NCI-H1930 (cell line): ENCODE measurements at places on chromosomes 3 and 15.
A peak's percentile ranks its signal among the peaks of the same experiment; 100 is the strongest.

- no peak for DNase-seq
Observed at GRCh38 chr3:117063930-117064329, 354.4 kb downstream of the TUSC7 start.

DNA sequence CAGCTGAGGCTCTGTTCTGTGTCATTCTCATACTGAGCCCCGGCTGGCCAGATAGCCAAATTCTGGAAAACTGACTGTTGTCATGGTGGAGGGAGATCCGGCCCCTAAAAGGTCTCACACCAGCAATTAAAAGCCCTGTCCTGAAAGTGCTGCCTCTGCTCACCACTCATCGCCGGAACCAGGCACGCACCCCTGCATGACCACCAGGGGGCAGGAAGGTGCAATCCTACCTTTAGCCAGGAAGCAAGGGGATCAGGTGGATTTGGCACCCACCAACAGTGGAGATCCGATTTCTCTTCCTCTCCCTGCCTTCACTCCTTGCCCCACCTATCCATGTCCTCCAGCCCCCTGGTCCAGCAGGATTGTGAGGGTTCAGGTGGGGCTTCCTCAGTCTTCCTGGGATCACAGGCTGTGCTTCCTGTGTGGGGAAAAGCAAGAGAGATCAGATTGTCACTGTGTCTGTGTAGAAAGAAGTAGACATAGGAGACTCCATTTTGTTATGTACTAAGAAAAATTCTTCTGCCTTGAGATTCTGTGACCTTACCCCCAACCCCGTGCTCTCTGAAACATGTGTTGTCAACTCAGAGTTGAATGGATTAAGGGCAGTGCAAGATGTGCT, 16.1 kb upstream of the CACNA2D2 start:
- peak; percentile 1 for DNase-seq

- no peak for DNase-seq
Observed at GRCh38 chr3:14899993-14900618, 47.3 kb upstream of the NR2C2 start.

- DNase-seq: no peak
Observed at GRCh38 chr15:75905231-75905630, 1.6 kb downstream of the FBXO22 start.

DNA sequence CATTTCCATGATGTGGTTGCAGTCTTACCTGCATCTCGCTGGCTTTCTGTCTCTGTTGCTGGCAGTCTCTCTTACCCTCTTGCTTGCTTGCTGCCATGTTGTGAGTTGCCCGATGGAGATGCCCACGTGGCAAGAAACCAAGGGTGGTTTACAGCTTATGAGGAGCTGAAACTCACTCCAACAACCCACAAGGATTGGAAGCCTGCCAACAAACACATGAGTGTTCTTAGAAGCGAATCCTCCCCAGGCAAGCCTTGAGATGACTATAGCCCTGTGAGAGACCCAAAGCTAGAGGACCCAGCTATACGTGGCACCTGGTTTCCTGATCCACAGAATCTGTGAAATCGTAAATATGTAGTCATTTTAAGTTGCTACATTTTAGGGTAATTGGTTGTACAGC, 490.9 kb upstream of the ADAMTS9 start:
- DNase-seq: no peak

GRCh38 chr3:160450846-160451245, 1.3 kb upstream of the TRIM59 start:
- DNase-seq: no peak

DNA sequence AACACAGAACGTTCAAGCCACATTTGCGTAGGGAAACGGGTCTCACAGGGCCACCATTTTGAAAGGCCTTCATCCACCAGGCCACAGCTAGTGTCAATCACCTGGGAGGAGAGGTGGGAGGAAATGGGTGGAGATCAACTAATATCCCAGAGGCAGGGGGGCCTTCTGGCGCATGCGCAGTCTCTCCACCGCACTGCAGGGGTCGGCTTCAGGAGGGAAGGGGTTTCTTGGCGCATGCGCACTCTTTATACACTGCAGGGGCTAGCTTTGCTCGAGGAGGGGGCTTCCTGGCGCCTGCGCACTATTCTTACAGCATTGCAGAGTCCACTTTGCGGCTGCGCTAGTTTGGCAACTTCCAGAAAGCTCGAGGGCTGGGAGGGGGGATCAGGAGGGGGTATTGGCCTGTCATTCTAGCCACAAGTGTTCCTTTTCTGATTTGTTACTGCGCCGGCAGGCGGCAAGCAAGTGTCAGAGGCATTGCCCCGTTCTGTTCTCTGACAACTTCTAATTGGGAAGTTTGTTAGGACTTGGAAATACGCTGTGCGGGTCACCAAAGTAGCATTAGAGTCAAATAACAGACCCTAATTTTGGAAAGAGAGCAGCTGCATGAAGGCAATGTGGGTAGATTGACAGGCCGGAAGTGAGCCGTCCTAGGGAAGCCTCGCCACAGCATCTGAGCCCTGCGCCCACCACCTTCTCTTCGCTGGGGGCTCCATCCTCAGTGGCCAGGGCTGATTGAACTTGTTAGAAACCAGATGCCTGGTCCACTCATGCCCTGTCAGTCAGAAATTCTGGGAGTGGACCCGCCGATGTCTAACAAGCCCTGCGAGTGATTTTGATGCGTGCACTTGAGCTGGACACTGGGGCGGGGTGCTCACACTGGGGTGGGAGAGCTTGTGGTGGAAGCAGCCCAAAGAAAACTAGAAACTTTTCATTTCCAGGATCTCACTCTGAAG, 173.5 kb upstream of the NDN start:
- no peak for DNase-seq

DNA sequence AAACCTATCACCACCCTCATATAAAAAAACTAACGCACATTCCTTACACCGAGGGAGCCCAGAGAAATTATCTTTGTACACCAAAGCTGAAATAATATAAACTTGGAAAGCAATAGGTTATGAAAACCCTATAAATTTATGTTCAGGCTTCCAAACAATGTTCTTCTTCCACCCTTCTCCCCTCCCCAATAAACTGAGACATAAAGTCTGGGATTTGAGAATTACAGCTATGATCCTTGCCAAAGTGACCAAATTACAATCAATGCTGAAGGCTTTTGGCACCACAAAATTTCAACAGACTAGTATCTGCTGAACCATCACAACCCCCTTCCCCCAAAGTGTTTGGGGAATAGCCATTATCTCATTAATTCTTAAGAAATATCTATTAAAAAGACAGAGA, 237.8 kb downstream of the FMN1 start:
- no peak for DNase-seq

DNA sequence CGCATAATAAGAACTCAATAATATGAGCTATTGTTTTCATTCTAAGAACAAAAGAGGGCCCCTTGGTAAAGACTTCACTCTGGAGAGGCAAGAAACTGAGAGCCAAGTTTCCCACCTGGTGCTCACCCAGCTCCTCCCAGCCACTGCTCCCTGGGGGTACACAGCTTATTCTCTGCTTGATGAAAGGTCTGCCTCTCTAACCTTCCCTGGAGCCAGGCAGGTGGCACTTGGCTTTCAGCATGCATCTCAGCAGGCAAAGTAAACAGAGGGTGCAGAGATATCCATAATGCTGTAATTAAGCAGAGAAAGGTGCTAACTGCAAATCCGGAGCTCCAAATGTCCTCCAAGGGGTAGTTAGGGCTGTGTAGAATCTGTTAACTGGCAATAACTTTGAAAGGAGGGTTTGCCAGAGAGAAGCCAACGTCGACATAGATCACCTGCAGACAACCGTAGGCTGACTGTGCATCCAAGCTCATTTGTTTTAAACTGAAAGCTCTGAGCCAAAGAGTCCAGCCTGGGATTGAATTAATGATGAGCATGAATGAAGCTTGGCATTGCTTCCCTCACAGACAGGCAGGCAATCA, 159.6 kb upstream of the PROK2 start:
- no peak for DNase-seq

GRCh38 chr3:50466177-50466576, 37.3 kb downstream of the CACNA2D2 start:
- DNase-seq: no peak

GRCh38 chr15:44045661-44046060, 149.4 kb downstream of the FRMD5 start:
- DNase-seq: no peak

GRCh38 chr3:152760024-152760563, 74.8 kb upstream of the P2RY1 start:
- no peak for DNase-seq
